ENCODE measurements at places on chromosomes 12 and 14.
A peak's percentile ranks its signal among the peaks of the same experiment; 100 is the strongest.

DNA sequence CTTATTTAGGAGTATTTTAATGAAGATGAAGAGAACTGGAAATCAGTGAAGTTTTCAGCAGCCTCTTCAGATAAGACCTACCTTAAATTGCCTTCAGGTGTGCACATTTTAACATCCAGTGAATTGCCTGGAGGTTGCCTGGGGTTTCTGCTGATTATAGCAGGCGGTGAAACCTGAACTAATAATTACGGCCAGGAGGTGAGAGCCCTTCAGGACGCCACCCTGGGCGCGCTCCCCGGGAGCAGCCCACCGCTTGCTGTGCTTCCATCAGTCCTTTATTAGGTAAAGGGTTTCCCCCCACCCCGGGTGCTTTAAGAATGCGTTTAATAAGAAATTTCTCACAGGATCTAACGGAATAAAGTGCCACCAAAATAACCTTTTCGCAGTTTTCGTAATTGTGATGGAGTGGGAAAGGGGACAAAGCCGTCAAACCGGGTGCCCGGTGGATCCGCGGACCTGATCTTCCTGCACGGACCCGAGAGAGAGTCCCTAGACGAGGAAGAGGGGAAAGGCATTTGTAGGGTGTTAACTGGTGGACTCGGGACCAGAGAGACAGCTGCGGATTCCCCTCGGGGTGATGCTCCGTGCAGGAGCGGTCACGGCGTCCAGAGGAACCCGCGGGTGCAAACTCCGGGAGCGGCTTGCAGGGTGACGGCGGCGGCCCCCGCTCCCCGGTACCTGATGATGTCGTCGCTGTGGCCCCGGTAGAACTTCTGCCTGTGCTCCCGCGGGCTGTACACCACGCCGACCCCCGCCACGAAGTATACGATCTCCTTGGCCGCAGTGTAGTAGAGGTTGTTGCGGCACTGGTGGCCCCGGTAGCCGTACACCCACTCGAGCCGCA, 902 bp downstream of the EML5 start:
- DNase-seq, result no peak

GRCh38 chr12:4172999-4173398, 100.6 kb upstream of the CCND2 start:
- DNase-seq, result no peak

DNA sequence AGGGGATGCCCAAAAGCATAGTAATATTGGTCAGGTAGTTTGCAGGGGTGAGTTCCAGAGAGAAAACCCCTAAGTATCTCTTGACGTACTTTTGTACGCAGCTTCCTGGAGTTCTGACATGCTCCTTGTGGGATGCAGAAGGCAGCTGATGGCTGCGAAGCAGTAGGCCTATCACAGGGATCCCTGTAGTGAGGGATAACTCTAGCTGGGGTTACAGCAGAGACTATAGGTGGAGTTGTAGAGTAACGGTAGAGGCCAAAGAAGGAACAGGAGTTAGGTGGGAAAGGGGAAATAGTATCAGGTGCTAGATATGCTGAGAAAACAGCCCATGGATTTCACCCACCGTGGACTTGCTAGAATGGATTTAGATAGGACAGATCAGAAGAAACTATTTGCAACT, 37.3 kb downstream of the MGST1 start:
- no peak for DNase-seq

- DNase-seq, result no peak
These were observed 20.1 kb upstream of the GARIN6 start for GRCh38 chr12:99627459-99627858.

DNA sequence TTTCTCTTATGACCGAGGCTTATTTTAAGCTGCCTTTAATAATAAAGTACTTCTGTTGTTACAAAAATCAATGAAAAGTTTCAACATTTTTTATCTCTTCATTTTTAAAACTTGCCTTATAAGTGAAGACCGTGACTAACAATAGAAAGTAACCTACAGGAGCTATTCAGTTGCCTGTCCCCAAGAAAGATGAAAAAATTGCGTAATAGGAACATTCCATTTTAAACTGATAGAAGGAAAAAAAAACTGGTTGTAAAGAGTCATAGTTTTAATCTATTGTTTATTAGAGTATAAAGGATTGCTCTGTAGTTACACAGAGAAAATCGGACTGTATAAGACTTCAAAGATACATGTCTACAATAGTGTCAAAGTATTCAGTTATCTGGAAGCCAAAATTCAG, 83.3 kb downstream of the DAAM1 start:
- DNase-seq, result peak; percentile 44

- DNase-seq, result no peak
These were observed 20.6 kb downstream of the NTS start for GRCh38 chr12:85894653-85895052.

- peak; percentile 82 for DNase-seq
These were observed 130.3 kb downstream of the TMEM30B start for GRCh38 chr14:61150851-61151250.
